ENCODE measurements at places on chromosomes 5 and 9.

DNA sequence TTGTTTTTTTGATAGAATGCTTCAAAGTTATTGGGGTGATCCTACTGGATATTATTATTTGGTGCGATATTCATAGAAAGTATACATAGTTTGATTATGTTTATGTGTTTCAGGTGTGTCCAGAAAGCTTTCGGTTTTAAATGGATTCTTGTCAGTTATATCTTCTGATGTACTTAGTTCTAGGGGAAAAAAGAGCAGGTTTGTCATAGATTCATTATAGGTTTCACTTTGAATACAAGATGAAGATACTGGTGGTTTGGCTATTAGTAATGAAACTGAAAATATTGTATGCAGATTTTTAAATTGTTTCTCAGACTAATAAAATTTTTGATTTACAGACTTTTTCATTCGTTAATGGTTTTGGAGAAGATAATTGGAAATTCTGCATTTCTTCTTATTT is 98.9 kb downstream of the MAN2A1 start:
- DNase-seq, result no peak

- DNase-seq, result no peak
Measured at GRCh38 chr5:41908374-41909079, 4.4 kb downstream of the RIMOC1 start.

DNA sequence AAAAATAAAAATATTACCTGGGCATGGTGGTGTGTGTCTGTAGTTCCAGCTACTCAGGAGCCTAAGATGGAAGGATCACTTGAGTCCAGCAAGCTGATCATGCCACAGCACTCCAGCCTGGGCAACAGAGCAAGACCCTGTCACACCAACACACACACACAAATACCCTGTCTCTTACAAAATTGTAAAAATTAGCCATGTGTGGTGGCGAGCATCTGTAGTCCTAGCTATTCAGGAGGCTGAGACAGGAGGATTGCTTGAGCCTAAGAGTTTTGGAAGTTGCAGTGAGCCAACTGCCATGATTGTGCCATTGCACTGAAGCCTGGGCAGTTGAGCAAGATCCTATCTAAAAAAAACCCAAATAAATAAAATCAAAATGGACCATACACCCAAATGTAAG is 32.1 kb upstream of the DENND4C start:
- no peak for DNase-seq

DNA sequence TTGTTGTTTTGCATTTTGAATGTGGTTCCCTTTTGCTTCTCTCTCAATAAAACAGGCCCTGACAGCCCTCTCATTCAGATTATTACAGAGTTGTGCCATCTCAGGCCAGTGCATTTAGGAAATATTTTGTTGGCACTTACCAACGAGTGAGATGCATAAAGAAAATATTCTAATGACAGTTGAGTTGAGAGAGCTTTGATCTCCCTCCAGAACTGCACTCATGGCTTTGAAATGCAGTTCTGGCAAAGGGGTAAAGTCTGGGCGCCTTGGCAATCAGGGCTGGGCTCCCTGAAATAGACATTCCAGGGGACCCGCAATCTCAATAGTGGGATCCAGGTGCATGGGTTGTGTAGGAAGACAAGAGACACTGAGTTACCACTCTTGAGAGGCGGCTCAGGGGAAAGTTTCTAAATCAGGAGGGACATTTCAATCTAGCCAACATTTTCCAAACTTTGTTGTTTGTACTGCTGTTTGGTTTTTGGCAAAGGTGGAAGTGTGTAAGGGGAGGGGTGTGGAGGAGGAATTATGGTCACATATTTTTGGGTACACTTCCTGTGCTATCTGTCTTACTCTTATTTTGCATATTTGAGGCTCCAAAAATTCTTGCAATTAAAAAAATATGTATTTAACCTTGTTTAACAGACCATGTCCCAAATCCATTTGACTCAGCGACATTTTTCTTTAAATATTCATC is 48.8 kb downstream of the PAPPA start:
- DNase-seq, result no peak

DNA sequence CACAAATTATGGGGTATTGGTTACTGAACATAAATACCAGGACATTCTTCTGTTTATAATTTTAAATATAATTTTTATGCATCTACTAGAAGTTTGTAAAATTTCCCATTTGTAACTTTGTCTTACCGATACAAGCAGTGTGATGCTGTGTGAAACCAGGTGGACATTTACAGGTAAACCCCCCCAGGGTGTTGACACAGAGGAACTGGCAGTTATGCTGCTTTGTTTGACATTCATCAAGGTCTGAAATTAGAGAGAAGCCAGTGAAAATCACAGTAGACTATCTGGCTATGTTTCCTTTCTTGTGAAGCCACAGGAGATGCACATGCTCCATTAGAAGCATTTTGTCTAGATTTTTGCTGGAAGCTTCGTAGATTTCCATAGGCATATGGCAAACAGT is 190.9 kb downstream of the SLC12A2 start:
- no peak for DNase-seq

All from OCI-M1 (cell line).